COR-L47 (cell line): ENCODE measurements at places on chromosomes 16 and 17.

DNA sequence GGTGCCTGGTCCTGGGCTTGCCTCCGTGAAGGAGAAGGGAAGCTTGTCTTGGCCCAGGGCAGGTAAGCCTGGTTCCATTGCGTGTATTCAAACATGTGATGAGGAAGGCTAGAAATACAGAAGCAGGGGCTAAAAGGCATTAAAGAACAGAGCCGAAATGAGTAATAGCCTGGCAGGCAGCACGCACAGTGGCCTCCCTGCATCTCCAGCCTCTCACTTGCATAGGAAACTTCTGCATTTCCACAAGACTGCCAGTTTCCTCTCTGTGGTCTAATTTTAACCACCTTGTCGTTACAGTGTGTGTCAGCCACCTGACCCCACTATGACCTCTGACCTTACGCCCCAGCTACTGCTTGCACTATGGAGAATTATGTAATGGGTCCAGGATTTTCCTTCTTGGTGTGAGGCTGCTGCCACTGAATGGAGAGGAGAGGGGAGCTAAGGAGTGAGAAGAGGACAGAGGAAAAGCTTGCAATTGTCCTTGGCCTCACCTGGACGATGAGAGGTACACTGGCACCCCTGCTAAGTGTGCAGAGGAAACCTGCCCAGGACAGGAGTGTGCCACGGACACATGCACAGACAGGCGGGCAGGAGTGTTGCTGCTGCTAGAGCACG, 32.8 kb downstream of the HIC1 start:
- DNase-seq, result no peak

DNA sequence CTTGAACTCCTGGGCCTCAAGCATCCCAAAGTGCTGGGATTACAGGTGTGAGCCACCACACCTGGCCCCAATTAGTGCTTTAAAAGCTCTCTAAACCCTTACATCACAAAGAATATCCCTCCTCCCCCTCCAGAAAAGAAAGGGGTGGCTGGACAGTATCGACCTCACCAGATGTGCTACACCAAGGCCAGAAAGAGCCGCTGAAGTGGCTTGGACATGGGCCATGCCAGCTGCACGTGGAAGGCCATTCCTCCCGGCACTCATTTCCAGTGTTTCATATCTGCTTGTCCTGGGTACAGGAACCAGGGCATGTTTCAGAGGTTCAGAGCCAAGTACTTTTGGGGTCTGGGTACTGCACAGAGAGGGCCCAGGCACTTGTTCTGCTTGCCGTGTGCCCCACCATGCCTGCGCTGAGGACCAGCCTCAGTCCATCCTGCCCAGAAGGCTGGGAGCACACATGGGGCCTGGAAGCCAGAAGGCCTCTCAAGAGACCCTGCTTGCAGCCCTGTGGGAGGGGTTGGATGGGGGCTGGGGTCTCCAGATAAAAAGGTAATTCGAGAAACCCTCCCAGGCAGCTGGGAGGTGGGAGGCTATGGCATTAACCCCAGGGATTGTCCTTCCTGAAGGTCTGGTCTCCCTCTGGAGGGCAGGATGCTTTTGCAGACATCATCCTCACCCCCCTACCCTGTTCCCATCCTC, 3.5 kb upstream of the SRRM2 start:
- DNase-seq, result no peak

- no peak for DNase-seq
These were observed 25.2 kb upstream of the HEATR6 start for GRCh38 chr17:60103957-60104356.

GRCh38 chr17:50944054-50944901, 78.1 kb upstream of the TOB1 start:
- DNase-seq, result peak; percentile 68

DNA sequence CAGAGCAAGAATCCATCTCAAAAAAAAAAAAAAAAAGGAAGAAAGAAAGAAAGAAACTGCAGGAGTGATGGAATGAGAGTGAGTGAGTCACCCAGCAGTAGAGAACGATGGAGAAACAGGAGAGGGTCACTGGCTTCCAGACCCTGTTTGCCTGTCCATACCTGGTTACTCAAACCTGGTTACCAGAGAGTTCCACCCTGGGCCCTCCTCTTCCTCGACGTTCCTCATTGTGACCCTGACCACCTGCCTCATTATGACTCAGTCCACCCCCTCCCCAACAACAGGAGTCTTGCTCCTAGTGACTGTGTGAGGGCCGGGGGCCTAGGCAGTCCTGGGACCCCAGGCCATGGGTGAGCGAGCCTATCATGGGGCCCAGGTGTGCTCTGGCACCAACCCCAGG, at the start of gene SPEM3:
TSS of gene SPEM3 (plus strand) at position 301 of the 400 bp plus-strand sequence. CDS start at position 347, 46 bp downstream.
- DNase-seq, result no peak

DNA sequence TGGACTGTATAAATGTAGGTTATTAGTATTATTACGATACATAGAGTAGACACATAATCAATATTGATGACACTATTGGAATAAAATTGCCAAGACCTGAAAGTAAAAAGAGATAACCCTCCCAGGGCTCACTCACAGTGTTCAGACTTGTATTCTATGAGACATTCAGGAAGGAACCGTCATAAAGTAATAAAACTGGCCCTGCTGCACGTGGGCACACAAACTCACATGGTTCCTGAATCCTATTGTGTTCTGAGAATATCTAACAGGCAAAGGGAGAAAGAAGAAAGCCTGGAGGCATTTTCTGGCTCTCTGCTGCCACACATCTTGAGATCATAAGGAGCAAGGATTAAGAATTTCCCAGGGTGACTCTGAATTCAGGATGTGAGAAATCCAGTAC, 575.9 kb downstream of the HS3ST4 start:
- DNase-seq, result no peak

DNA sequence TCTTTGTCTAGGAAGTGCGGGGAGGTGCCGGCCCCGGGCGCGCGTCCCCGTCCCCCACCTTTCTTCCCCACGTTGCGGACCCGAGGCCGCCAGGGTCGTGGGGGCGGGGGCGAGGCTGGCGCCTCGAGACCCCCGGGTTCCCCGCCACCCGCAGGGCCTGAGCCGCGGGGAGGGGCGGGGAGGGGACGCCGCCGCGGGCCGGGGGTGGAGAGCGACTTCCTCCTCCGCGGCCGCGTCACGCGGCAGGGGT, 1.8 kb upstream of the ACTG1 start:
- no peak for DNase-seq

DNA sequence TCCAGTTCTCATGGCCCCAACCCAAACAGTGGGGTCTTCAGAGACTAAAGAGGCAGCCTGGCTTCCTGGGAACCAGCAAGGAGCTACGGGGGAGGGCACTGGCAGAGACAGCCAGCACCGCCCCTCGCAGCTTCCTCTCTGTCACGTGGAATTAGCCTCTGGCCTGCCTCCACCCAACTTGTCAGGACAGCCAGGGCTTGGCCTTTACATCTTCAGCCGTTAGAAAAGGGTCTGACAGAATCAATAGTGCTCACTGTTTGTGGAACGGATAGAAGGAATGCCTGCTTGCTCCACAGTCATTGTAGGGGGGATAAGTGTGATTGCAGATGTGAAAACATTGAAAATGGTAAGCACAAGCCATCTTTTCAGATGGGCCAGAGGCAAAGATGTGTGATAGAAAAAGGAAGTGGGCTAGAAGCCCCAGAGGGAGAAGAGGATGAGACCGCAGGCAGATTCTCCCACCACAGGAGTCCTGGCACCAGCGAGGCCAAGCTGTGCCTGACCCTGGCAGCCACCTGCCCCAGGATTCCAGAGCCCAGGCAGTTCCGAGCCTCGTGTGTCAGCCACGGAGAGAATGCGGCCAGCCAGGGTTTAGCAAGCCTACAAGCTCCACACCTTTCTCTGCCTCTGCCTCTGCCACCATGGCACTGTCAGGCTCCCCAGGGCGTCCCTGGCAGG, 18.6 kb downstream of the GRIN2C start:
- DNase-seq, result no peak

- DNase-seq, result no peak
These were observed 42.9 kb upstream of the C16orf78 start for GRCh38 chr16:49330562-49331201.

DNA sequence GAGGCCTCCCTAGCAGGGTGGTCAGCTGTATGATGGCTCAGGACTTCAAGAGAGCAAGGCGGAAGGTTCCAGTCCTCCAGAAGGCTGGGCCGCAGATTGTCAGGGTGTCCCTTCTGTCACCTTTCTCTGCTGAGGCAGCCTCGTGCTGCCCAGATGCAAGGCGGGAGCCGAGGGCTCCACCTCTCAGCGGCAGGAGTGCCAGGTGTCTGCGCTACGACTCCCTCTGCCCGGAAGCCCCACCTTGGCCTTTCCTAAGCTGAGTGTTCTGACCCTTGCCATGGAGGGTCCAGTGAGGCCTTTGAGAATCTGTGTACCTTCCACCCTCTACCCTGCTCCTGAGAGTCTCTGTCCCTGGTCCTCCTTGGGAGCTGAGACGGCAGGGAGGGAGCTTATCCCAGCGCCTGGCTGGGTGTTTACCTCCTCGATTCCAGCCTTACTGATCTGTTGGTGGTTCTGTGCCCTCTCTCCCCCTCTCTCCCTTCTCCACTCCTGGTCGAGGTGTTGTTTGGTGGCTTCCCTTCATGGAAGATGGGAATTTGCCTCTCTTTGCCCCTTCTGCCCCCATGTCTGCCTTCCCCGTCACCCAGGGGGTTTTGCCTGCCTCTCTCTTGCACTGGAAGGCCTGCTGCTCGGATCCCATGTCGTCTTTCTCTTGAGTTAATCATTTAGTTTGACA, 2.2 kb upstream of the ZNF750 start:
- DNase-seq, result no peak

DNA sequence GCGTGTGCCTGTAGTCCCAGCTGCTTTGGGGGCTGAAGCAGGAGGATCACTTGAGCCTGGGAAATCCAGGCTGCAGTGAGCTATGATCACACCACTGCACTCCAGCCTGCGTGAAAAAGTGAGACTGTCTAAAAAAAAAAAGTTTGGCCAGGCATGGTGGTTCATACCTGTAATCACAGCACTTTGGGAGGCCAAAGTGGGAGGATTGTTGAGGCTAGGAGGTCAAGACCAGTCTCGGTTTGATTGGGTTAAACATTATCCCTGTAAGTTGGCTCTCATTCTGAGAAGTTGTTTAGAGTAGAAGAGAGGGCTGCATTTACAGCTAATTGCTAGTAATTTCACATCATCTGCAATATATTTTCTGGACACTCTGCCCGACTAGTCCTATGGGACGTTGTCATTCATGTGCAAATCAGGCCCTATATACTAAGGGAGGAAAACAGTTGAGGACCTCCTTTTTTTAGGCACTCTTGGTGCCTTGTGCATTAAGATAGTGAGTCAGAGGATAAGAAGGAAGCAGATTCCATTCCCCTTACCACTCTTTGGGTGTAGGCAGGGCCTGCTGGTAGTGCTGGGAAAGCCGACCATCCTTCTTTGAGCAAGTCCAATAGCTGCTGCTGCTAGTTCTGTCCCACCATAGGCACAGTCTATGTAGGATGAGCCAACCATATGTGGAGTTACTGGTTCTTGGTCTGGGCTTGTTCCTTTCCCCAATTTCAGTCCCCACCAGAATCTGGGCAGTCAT, 18.7 kb downstream of the HMOX2 start:
- no peak for DNase-seq

DNA sequence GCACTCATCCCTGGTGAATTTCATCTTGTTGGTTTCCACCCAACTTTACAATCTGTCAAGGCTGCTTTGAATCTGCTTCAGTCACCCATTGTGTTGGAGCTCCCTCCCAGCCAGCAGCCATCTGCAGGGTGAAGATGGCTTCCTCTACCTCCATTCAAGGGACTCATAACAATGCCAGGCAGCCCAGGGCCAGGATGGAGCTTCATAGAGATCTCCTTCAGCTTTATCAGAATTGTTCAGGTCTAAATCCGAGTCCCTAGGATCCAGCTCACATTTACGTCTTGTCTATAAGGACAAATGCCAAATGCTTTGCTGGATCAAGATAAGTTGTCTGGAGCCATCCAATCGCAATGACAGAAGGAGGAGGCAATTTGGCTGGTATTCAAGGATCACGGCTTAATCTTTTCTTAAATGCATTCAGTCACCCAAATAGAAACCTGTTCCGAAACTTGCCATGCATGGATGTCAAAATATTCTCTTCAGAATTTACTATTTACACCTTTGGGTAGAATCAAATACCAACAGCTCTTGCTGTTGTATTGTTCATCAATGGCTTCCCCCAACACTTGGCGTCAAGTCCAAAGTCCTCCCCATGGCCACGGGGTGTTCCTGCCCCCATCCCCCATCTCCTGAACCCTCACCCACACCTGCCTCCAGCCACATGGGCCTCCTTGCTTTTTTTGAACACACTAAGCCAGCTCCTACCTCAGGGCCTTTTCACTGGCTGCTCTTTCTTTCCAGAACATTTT, 3.8 kb upstream of the FAM171A2 start:
- no peak for DNase-seq

- peak; percentile 11 for DNase-seq
These were observed 698 bp downstream of the UBE2G1 start for GRCh38 chr17:4365628-4366326.

DNA sequence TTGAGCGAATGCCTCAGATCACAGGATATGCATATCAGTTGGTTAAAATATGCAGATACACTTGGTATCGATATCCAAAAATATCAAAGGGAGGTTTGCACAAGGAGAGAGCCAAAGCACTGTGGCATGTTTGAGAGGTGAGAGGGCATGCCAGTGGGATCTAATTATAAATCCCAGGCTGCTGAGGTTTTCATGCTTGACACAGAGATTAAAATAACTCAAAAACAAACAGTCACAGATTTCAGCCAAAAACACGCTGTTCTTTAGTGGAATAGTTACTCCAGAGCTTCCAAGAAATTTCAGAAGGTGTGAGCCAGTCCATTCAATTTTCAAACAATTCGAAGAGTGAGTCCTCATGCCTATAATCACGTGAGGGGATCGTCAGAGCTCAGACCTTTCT, 477.9 kb downstream of the SOX9 start:
- DNase-seq, result no peak

- no peak for DNase-seq
These were observed 7.9 kb upstream of the GEMIN4 start for GRCh38 chr17:759964-760363.

DNA sequence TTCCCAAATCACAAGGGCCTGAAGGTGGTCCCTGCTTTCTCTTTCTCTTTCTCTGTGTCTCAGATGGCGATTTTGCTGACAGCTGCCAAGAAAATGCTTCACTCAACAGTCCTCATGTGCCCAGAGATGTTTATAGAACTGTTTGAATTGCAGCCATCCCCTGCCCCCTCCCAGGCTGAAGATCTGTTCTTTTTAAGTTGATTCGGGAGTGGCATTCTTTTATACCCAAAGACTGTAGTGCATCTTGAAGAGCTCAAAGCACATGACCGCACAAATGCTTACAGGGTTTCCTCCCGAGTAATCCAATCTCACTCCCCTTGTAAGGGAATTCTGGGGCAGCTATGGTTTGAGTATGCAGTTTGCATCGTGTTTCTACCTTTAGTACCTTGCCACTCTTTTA, 75.7 kb downstream of the SEC14L1 start:
- DNase-seq, result no peak

DNA sequence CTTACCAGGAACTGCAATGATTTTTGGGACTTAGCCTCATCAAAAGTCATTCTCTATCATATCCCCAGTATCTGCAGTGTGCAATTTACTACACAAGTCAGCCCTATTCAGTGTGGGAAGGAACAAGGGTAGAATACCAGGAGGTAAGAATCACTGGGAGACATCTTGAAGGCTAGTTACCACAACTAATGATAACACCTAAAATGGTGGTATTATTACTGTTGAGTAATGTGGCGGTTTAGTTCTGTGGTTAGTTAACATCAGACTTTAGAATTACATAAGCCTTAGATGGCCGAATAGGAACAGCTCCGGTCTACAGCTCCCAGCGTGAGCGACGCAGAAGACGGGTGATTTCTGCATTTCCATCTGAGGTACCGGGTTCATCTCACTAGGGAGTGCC, 567.9 kb upstream of the CDH11 start:
- no peak for DNase-seq
